IMR-90 (cell line): ENCODE measurements at places on chromosomes 5 and 9. TPM values are rescaled to one million over a fixed set of nuclear protein-coding genes. Genes with fewer than 3 reads are reported as not detected.

Gene AK1
- 44.8 and 51.4 TPM in 2 replicates for total RNA-seq

Gene MFAP3
- total RNA-seq = 67.0 and 80.5 TPM in 2 replicates

Gene ANP32B
- 3.9 and 9.4 TPM in 2 replicates for total RNA-seq

Gene HSPB3
- 0.54 TPM in 1 of 2 replicates, not detected in the other for total RNA-seq

Gene RASGRF2
- 5.0 and 5.3 TPM in 2 replicates for total RNA-seq

Gene BAAT
- under 0.01 TPM in 1 of 2 replicates, not detected in the other for total RNA-seq

Gene ARL10
- total RNA-seq = 3.6 and 4.4 TPM in 2 replicates

Gene CYSTM1
- 6.7 and 7.3 TPM in 2 replicates for total RNA-seq

Gene SUSD3
- 0.28 and 0.54 TPM in 2 replicates for total RNA-seq

Gene PCDHGB3
- total RNA-seq = 5.9 and 6.7 TPM in 2 replicates

Gene LRRTM2
- total RNA-seq = 1.9 and 2.0 TPM in 2 replicates

Gene IFNA13
- not detected in 2 replicates for total RNA-seq

Gene FRRS1L
- under 0.01 TPM in 1 of 2 replicates, not detected in the other for total RNA-seq

Gene ANKRD31
- total RNA-seq = under 0.01 TPM in 2 replicates

Gene IFNB1
- not detected in 2 replicates for total RNA-seq

Gene PCDHA9
- total RNA-seq = under 0.01 TPM in 2 replicates

Gene C5orf58
- total RNA-seq = not detected in 2 replicates

Gene HK3
- not detected in 2 replicates for total RNA-seq

Gene LHX3
- total RNA-seq = not detected in 2 replicates

Gene ZBED3
- total RNA-seq = 0.18 and 0.28 TPM in 2 replicates

Gene ROR2
- total RNA-seq = 2.2 and 2.3 TPM in 2 replicates

Gene TTC16
- total RNA-seq = not detected in 2 replicates

Gene TRIM32
- 30.3 and 31.0 TPM in 2 replicates for total RNA-seq

Gene LCN15
- total RNA-seq = not detected in 2 replicates

Gene NOTCH1
- total RNA-seq = 1.8 and 2.5 TPM in 2 replicates

Gene CSF1R
- total RNA-seq = under 0.01 and 0.36 TPM in 2 replicates

Gene RGP1
- 10.2 and 10.8 TPM in 2 replicates for total RNA-seq

Gene DOCK8
- not detected in 2 replicates for total RNA-seq

Gene CKMT2
- total RNA-seq = 0.28 and 0.36 TPM in 2 replicates

Gene HRCT1
- total RNA-seq = 1.1 and 1.7 TPM in 2 replicates

Gene ZNF367
- total RNA-seq = 2.7 and 4.7 TPM in 2 replicates

Gene SHC3
- 13.3 and 13.9 TPM in 2 replicates for total RNA-seq

Gene BTNL9
- not detected in 2 replicates for total RNA-seq

Gene RBM27
- total RNA-seq = 19.2 and 25.3 TPM in 2 replicates

Gene CEP120
- 16.4 and 46.1 TPM in 2 replicates for total RNA-seq
